ENCODE measurements at places on chromosomes 7 and 10. TPM values are rescaled to one million over a fixed set of nuclear protein-coding genes. Genes with fewer than 3 reads are reported as not detected.
A peak's percentile ranks its signal among the peaks of the same experiment; 100 is the strongest.

DNA sequence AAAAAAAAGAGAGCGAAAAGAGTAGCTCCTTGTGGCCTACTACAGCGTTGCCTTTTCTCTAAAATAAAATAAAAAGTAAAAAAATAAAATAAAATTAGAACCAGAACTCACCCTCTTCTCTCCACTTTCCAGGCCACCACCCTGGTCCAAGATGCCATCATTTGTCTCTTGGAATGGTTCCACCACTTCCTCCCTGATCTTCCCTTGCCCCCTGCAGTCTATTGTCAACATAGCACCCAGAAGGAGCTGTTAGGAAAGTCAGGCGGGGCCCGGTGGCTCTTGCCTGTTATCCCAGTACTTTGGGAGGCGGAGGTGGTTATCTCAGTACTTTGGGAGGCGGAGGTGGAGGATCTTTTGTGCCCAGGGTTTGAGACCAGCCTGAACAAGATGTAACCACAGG is 7.6 kb upstream of the GRID2IP start:
- DNase-seq: peak; percentile 30

DNA sequence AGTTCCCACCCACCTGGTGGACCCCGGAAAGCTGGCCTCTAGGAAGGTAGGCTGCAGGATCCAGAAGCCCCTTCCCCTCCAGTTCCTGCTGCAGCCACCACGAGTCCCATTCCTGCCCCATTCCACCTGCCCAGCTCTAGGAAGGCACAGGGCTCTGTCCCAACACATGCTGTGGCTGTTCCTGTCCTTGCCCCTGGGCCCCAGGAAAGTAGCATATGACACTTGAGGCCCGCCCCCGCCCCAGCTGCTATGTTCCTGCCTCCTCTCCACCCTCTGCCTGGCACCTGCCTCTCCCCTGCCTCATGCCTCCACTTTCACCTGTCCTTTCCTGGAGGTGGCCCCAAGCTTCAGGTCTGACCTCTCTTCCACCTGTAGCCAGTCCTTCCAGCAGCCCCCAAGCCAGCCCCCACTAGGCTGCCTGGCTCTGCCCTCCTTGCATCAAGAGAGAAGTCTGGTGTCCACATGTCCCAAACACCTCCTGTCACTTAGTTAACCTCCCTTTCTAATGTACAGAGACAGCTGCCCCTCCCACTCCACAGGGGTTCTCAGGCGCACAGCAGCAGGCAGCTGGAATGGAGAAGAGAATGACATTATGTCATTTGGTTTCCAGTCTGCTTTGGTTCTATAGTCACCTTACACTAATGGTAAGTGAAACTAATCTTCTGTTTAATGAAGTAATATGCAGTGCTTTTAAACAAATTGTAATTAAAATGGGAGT is 22.7 kb downstream of the YKT6 start:
- DNase-seq: no peak

GRCh38 chr7:117836-118614 is 74.3 kb upstream of the FAM20C start:
- no peak for DNase-seq

GRCh38 chr7:70189776-70190175 is 591.5 kb downstream of the AUTS2 start:
- DNase-seq: no peak

GRCh38 chr7:104979167-104979841 is 34.7 kb upstream of the KMT2E start:
- no peak for DNase-seq

DNA sequence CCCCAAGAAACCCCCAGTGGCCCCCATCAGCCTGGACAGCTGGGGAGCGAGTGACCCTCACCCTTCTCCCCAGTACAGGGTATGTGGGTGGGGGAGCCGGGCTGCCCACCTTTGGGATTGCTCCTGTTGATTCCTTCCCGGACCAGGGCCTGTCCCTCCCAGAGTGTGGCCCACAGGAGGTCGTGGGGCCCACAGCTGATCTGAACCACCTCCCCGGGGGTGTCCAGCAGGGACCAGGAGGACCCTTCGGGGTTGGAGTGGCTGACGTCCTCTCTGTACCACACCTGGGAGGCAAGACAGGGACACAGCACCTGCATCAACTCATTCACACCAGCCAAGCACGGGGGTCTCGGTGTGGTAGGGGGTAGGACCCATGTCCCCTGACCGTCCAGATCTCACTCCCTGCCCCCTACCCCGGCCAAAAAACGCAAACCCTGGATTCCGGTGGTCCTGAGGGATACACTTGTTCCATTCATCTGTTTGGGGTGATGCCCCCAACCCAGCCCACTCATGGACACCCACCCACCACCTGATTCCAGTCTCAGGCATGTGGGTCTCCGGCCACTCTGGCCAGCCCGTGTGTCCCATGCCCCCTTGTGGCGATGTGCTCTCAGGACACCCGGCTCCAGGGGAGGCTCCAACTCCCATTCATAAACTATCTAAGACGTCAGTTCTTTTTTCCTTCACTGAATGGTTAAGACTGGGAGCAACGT is 10.9 kb downstream of the TECPR1 start:
- peak; percentile 66 for DNase-seq

DNA sequence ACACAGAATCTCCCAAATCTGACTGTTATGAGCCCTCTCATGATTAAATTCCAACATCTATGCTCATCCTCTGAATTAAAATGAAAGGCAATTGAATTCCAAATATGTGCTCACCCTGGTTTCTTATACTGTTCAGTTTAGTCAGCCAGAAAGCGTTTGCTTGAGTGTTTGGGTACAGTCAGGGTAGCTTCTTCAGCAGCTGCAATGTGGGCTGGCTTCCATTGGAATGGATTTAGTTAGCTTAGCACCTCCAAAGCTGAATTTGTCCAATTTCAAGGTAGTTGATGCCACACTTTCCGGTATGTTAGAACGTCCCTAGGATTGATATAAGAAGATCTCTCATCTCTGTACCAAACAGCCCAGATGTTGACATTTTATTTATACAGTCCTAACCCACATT is 9.3 kb downstream of the KLHL7 start:
- no peak for DNase-seq

The GPRIN2 gene
- not detected for total RNA-seq

The GLI3 gene
- not detected for total RNA-seq

The PARG gene
- total RNA-seq: 46.9 TPM

The FFAR4 gene
- not detected for total RNA-seq

The ZNF786 gene
- 7.7 TPM for total RNA-seq
